ENCODE measurements at places on chromosomes 7 and 10. TPM values are rescaled to one million over a fixed set of nuclear protein-coding genes. Genes with fewer than 3 reads are reported as not detected.
A peak's percentile ranks its signal among the peaks of the same experiment; 100 is the strongest.

- no peak for DNase-seq
Observed at GRCh38 chr10:55311848-55312635, 511.0 kb upstream of the PCDH15 start.

DNA sequence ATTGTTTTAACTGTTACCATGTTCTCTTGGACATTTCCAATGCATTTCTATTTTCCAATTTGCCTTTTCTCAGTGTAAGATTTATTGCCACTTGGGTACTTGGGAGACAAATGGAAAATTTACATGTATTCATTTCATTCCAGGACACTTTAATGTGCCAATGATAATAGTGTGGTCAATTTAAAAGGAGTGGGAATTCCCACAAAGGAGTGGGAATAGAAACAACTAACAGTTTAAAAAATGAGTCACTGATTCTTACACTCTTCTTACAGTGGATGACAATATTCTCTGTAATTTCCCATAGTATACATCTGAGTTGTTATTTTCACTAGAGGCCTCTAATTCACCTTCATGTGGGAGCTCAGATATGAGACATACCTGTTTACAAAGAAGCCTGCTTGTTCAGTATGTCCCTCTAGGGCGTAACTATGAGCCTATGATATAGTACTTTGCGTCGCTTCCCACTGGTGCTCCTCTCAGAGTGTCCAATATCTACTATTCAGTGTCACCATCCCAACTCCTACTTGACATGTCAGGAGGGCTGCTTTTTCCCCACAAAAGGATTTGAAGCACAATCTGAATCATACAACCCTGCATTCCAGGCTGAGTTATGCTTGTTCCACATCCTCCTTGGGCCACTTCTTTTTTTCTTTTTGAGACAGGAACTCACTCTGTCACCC lies 301.3 kb downstream of the PHTF2 start:
- DNase-seq: no peak

GRCh38 chr7:94417306-94417705 lies 22.6 kb downstream of the COL1A2 start:
- DNase-seq: no peak

GRCh38 chr10:113993489-113993991 lies 50.1 kb upstream of the ADRB1 start:
- DNase-seq: peak; percentile 59

DNA sequence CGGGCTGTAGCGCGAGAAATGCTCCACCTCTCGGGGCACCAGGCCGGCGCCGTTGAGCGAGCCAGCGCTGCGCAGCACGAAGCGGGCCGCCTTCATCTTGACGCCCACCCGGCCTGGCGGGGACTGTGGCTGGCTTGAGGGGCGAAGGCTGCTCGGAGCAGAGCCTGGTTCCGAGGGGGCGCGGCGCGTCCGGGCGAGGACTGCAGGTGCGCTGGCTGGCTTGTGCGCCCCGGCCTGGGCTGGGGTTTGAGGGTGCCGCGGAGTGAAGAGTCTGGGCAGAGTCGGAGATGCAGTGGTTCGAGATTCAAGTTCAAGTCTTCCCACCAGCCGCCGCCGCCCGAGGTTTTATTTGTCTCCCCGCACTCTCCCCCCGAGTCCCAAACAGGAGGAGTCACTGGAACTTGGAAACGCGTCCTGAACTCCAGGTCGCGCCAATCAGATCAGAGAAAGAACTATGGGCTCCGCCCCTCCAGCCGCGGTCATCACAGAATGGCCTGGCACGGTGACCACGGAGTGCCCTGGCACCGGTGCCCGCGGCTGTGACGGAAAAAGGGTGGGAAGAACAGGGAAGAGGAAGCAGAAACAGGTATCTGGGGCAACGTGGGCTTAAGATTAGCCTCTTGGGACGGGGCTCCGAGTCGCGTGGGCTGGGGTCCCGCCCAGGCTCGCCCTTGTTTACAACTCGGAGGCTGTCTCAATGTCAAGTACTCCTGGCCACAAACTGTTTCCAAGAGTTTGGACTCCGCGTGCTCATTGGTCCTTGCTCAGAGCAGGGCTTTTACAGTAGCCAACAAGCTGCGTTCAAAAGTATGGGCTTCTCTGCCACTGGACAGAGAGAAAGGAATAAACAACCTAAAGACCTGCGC lies at the start of gene PDK4:
TSS of gene PDK4 (minus strand) at position 319 of the 866 bp plus-strand sequence. CDS start at position 96, 223 bp downstream.
- DNase-seq: peak; percentile 92

DNA sequence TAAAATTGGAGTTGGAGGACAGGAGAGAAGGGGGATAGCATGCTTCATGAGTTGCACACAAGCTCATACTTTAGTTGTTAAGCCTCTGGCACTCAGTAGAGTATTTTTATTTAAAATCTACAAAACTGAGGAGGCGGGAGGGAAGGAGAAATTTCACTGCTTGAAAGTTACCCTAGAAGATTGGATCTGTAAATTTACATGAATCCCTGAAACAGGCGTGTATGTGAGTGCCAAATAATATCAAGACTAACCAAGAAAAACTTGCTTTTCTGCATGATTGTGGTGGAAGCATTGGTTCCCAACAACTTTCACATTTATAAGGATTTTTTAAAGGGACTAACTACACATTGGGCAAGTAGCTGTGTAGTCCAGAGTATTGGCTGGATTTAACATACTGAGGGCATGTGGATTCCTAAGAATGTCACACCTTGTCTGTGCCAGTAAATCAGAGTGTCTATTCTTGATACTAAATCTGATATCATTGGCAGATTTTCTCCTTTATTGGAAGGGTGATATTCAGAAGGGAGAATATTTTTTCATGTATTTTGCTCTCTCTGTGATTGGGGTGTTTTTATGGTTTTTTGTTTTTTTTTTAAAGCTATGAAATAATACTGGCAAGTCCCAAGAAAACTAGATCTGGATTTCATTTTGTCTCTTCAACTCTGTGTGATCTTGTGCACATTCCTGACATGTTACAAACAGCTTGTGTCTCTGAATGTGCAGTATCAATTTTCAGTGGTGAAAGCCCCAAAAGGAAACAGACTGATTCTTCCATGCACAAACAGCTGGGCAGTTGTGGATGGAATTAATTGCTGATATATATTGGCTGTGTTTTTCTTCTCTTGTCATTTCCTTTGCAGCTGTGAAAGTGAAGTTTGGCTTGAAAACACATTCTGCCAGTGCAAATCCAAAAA lies 67.2 kb downstream of the ADD3 start:
- DNase-seq: no peak

DNA sequence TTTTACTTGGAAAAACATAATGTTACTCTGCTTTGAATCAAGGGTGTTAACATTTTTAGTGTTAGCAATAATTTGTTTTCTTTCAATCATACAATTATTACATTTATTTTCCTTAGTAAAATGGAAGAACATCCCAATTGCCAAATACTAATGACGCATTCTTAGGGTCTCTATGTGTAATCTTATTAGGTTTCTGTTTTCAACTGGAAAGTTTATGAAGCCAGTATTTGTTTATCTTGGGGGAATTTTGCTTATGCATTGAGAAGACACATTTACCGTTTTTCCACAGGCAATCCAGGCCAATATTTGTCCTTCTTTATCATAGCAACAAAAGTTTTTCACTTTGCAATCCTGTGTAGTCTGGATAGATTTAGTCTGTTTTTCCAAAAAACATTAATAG lies 134.5 kb downstream of the CPED1 start:
- no peak for DNase-seq

- DNase-seq: no peak
Observed at GRCh38 chr7:30846378-30846777, 65.3 kb upstream of the AQP1 start.

DNA sequence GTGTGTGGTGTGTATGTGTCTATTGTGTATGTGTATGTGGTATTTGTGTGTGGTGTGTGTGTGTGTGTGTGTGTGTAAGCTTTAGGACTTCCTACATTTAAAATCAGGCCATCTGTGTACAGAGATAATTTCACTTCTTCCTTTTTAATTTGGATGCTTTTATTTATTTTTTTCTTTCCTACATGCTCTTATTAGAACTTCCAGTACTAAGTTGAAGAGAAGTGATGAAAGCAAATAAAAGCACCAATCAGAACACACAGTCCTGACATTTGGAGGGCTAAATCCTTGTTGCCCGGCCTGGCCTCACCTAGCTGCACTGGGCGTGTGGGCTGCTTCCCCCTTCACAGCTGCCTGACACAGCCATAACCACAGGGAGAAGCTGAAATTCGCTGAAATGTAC lies 3.8 kb upstream of the MRC1 start:
- DNase-seq: no peak

- no peak for DNase-seq
Observed at GRCh38 chr10:15627617-15628196, 92.0 kb downstream of the ITGA8 start.

GRCh38 chr7:142431491-142431890 lies 173.6 kb upstream of the PRSS58 start:
- DNase-seq: no peak

- peak; percentile 87 for DNase-seq
Observed at GRCh38 chr10:16891375-16892313, 74.4 kb upstream of the RSU1 start.

GRCh38 chr10:128095027-128095752 lies 31.0 kb downstream of the MKI67 start:
- DNase-seq: peak; percentile 51

- no peak for DNase-seq
Observed at GRCh38 chr10:17912754-17913153, 39.0 kb upstream of the SLC39A12 start.

Gene FOXP2
- total RNA-seq: 13.8 TPM

Gene GRID1
- 0.42 TPM for total RNA-seq

Gene MMS19
- total RNA-seq: 84.2 TPM

Gene TPK1
- total RNA-seq: 9.7 TPM

Gene GRB10
- 97.5 TPM for total RNA-seq

Gene ADAP1
- total RNA-seq: 8.0 TPM

Gene FANK1
- total RNA-seq: 9.7 TPM

Gene CALCR
- total RNA-seq: 17.1 TPM
